ENCODE measurements at places on chromosomes 3 and 15.

- no peak for DNase-seq
Observed at GRCh38 chr15:29864501-29864900, 42.2 kb upstream of the TJP1 start.

DNA sequence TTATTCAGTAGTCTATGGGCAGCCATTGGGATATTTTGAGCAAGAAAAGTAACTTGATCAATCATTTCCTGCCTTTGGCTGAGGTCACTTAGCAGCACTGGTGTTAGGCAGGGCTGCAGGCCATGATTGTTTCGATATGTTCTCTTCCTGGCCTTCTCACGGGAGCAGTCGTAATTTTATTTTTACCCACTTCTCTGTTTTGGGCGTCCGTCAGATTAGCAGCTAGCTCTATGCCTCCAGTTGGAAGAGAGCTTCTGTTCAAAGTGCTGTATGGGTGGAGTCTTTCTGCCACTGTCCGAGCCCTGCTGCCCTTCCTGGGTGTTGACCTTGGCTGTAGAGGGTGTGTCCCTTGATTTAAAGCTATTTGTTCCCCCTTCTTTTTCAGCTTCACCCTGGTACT, 123.4 kb upstream of the ROPN1 start:
- no peak for DNase-seq

DNA sequence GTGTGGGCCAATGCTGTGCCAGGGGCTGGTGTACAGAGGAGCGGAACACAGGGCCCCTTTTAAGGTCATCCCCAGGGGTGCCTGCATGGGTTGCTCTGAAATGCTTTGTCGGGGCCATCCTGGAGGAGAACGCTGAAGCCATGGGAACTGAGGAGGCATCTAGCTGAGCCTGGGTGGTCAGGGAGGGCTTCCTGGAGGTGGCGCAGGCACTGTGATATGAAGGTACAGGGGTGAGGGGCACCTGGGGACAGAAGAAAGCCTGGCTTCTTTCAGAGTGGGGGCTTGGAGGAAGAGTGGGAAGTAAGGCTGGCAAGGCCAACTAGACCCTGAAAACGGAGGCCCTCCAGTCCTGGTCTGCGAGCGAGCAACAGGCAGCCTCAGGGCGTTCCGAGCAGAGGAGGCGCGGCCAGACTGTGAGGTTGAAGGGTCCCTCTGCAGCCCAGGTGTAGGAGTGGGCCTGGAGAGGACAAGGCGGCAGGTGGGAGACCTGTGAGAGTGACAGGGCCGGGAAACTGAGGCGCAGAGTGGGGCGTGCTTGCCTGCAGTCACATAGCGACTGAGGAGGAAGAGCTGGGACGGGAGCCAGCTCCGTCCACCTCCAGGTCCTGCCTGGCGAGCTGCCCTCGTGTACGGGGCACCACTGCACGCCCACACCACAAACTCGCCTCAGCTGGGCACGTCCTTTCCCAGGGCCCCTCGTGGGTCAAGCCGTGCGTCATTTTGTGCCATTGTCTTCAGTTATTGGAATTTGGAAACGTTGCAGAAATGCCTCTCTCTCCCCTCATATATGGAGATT, 4.1 kb downstream of the FBLN2 start:
- DNase-seq: no peak

DNA sequence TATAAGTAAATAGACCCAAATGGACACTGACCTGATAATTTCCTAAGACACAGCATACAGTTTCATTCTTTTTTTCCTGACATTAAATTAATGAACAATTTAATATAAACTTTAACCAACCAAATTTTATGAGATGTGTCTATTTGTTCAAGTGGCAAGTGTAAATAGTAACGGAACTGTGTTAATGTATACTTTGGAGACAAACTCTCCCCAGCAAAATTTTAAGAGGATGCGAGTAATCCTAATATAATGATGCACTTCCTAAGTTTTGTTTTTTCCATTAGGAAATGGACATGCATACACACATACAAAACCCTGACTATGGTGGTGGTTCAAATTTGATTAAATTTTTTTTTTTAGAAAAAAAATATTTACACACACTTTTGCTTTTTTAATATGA, 38.5 kb upstream of the MYH15 start:
- DNase-seq: no peak

DNA sequence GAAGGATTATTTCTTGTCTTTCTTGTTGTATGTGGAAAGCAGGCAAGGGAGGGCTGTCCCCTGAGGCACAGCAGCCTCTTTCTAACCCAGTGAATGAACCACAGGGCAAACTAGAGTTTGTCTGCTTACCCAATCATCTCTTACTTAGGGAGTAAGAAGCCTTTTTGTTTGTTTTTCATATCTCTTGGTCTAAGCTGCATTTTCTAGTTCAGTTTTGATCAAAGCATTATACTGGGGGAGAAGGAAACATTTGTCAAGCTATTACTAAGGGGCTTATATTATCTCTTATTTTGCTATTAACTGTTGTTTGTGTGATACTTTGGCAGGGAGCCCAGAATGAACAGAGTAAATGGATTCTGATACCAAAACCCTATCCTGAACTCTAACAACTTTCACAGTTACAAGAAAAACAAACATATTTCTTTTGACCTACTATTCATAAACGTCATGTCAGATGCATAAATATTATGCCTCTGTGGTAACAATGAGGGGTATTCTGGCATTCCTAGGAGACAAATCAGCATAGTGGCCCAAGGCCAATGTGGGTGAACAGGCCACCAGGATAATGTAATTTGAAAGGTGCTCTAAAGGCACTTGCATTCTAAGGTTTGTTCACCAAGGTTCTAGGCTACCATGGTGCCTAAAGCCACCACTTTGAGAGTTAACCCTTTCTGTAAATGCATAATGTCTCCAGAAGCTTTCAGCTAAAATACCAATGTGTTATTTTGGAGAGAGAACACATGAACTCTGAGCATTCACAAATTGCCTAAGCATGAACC, 271.6 kb upstream of the ZPLD1 start:
- DNase-seq: peak; percentile 93

DNA sequence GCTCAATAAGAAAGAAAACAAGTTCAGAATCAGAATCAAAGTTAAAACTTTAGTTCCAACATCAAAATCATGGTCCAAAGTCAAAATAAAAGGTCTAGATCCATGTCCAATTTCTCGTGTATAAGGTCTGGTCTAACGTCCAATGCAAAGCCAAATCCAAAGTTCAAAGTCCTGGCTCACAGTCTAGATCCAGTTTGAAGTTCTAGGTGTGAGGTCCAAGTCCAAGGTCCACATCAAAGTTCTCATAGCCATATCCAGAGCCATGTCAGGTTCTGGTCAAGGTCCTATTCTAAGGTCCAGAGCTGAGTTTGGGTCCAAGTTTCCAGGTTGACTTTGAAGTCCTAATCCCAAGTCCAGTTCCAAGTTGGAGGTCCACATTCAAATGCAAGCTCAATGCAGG, 40.7 kb upstream of the VIPR1 start:
- DNase-seq: no peak

GRCh38 chr3:138205527-138205926, 18.4 kb downstream of the ARMC8 start:
- DNase-seq: no peak

GRCh38 chr3:106172780-106173179, 304.0 kb upstream of the CBLB start:
- DNase-seq: no peak

DNA sequence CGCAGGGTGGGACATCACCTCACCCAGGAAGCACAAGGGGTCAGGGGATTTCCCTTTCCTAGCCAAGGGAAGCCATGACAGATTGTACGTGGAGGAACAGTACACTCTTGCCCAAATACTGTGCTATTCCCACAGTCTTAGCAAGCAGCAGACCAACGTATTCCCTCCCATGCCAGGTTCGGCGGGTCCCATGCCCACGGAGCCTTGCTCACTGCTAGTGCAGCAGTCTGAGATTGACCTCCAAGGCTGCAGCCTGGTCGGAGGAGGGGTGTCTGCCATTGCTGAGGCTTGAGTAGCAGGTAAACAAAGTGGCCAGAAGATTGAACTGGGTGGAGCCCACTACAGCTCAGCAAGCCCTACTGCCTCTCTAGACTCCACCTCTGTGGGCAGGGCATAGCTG, 39.0 kb downstream of the ALDH1A2 start:
- no peak for DNase-seq

DNA sequence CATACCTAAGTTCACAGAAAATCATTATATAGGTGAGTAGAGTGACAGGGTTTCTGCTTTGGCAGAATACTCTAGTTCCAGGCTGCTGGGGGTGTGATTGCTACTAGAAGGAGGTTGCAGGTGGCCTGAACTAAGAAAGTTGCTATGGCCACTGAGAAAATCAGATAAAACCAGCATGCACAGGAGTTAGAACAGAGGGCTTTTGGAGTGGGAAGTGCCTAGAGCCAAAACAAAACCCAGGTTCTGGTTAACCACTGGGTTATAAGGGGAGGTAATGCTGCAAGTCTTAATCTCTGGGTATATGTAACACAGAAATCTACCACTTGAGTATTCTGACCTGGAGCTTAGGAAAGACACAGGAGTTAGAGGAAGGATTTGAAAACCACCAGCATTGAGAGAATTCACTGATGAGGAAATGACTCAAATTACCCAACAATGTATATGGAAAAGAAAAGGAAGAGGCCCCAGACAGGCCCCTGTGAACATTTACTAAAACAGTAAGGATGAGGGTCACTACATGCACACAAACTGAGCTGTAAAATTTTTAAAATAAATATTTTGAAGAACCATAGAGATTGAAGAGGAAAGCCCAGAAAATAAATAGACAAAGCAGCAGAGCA, 60.0 kb downstream of the PLOD2 start:
- no peak for DNase-seq

- DNase-seq: no peak
Observed at GRCh38 chr15:36748366-36749115, 169.1 kb downstream of the CDIN1 start.

GRCh38 chr3:29382409-29382808, 101.5 kb downstream of the RBMS3 start:
- DNase-seq: no peak

GRCh38 chr15:60830479-60830878, 351.5 kb upstream of the ICE2 start:
- DNase-seq: no peak

DNA sequence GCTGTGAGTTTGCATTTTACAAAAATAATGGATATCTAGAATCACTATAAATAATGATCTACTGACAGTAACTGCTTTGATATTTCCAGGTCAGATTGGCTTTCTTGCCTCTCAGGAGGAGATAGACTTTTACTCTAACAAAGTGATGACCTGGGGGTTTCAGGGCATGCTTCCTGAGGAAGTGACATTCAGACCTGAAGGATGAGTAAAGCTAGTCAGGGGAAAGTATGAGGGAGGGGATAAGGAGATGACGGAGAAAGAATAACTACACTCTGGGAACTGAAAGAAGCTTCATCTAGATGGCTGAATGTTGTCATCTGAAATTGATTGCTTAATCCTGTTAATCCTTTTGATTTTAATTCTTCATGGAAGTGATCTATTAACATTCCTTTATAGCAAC, 32.2 kb downstream of the ARMC8 start:
- DNase-seq: no peak

GRCh38 chr15:33243393-33243792, 48.9 kb upstream of the FMN1 start:
- DNase-seq: no peak

DNA sequence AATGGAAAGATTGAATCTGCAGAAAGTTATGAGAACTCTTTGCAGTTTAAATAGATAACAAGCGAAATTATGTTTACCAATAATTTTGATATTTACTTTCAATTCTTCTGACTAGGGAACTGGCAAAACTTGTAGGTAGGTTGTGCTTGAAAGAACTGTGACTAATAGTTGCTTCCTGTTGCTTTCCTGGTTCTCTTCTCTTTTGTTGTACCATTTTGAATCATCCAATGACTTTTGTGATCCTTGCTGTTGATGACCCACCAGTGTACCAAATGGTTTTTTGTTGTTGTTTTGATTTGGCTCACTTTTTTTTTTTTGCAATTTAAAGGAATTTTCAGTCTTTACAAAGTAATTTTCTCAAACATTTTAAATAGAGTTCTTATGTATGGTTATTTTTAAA, 64.9 kb upstream of the DCBLD2 start:
- no peak for DNase-seq

GRCh38 chr3:3110749-3111361, 681 bp upstream of the IL5RA start:
- no peak for DNase-seq

- DNase-seq: no peak
Observed at GRCh38 chr3:128176276-128176833, 23.1 kb downstream of the EEFSEC start.

GRCh38 chr3:122390665-122391064, 6.7 kb downstream of the FAM162A start:
- DNase-seq: no peak

- no peak for DNase-seq
Observed at GRCh38 chr15:74405823-74406222, 27.9 kb downstream of the SEMA7A start.

DNA sequence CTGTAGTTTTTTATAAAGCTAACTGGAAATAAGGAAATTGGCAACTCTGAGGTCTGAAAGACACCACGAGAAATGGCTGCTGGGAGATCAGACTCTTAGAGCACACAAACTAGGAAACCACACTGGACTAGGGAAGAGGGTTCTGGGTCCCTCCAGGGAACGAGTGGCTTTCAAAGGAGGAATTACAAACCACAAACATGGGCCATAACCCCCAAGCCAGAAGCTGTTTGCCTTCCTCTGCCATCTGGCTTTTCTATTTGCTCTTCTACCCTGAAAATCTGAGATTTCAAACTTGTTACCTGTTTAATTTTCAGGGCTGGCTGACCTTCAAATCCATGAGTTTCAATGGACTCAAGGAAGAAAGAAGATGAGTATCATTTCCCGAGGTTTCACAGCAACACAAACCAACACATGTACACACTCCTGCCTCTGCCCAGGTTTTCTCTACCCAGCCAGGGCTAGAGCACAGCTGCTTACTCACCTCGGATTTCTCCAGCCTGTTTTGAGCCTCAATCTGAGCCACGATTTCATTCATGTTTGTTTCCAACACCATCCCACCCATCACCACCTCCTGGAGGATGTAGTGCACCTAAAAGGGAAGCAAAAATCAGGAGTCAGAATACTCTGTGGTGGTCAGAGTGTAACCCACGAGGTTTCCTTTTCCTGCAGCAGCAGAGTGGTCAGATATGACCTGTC, 22.6 kb upstream of the ANPEP start:
- DNase-seq: no peak

DNA sequence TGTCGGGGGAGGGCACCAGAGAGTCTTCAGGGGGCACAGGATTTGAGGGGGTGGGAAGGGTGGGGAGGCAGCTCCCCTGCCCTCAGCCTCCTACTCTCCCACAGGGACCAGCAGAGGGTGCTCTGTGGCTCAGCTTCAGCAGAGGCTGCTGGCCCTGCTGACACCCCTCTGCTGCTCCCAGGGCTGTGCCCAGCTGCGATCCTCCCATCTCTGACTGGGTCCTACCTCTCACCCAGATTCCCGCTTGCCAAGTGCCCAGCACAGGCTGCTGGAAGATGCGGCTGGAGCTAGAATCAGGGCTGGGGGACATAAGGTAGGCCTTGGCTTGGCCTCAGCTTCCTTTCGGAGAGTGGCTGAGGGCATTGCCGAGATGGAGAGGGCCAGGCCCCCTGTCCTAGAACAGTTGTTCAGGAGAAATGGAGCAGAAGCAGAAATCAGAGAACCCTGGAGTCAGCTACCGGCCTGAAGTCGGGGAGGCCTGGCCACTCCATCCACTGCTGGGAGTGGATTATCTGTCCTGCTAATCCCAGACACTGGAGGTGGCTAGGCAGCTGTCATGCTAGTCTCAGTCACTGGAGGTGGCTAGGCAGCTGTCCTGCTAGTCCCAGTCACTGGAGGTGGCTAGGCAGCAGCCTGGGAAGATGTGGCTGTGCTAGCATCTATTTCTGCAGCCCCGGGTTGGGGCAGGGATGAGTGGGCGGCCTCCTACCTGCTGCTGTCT, 3.9 kb downstream of the GRM2 start:
- peak; percentile 16 for DNase-seq

GRCh38 chr3:37163262-37164015, 10.9 kb downstream of the LRRFIP2 start:
- DNase-seq: no peak

Data from A549 (cell line).